ENCODE measurements at places on chromosomes 5 and 9.
A peak's percentile ranks its signal among the peaks of the same experiment; 100 is the strongest.

GRCh38 chr9:16824545-16825330, 45.7 kb downstream of the BNC2 start:
- no peak for DNase-seq

- no peak for DNase-seq
Measured at GRCh38 chr5:91607675-91608074, 224.6 kb upstream of the ARRDC3 start.

DNA sequence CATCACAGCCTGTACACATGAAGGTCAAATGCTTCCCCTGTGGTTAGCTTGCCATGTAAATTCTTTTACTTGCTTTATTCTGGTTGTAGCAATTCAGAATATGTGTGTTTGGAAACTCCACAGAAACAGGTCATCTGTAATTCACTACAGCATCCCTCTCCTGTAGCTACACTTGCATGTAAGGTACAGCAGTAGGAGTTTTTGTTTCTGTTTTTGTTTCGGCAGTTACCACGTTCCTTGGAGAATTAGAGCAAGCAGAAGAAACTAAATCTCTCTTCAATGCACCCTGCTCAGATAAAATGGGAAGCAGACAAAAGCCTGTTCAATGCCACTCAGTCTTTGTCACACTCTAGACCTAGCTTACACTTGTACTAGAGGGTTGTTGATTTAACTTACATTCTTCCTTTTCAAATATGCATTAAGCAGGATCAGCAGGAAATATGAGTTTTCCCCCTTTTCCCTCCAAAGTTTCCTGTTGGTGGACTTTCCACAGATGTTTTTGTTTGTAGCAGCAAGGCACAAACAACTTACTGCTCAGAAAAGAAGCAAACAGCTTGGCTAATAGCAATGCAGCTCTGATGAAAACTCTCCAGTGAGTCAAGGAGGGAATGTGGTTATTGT, 80.9 kb downstream of the YIPF5 start:
- no peak for DNase-seq

GRCh38 chr9:115133649-115134048, 15.7 kb upstream of the TNC start:
- DNase-seq: no peak

- no peak for DNase-seq
Measured at GRCh38 chr5:6722015-6722414, 8.8 kb downstream of the TENT4A start.

GRCh38 chr5:173069671-173070070, 13.5 kb downstream of the CREBRF start:
- DNase-seq: no peak

DNA sequence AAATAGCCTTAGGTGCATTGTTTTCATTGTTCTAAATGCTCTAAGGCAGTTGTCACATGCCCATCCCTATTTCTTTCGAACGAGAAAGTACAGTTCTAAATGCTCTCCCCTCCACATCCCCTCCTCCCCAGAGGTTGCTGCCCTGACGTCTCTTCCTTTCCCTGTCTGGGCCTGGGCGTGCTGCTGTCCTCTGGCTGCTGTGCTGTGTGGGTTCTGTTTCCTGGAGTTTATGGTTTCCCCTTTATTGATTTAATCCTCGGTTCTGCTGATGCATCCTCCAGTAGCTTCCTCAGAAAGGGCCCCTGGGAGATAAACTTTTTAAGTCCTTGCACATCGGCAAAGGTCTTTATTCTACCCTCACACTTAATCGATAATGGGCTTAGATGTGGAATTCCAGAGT, 48.8 kb downstream of the MVB12B start:
- DNase-seq: no peak

DNA sequence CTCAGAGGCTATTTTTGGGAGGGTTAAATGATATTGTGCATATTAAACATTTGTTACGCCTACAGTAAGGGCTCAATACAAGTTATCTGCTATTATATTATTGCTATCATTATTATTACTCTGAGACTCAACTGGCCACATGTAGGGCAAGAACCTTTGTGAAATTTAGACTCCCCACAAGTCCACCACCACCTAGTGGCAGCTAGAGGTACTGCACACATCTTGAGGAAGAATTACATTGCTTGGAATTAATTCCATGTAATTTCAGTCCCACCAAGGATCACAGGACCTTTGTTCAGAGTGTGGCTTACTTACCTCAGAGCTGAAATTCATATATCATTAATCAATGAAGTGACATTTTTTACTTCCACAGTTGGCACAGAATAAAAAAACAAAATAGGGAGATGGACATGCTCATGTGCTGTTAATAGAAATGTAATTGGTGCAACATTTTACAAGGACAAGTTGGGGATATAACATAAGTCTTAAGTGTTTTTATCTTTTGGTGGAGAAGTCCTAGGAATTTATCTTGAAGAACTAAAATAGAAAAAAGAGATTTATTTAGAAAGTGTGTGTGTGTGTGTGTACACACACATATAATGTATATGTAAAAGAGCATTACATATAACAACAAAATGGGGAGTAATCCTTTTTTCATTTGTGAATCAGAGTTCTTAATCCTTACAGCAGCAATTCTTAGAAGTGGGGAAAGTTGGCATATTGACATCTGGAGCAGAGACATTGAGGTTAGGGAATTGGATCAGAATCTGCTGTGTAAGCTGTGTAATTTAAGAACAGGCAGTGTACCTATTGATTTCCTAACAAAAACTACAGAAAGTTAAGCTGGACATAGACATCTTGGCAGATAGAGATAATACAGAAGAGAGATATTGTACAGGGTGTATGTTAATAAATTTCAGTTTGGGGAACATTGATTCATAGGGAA, 11.2 kb downstream of the MSANTD3 start:
- peak; percentile 38 for DNase-seq
